ENCODE measurements at places on chromosomes 2 and 18.

DNA sequence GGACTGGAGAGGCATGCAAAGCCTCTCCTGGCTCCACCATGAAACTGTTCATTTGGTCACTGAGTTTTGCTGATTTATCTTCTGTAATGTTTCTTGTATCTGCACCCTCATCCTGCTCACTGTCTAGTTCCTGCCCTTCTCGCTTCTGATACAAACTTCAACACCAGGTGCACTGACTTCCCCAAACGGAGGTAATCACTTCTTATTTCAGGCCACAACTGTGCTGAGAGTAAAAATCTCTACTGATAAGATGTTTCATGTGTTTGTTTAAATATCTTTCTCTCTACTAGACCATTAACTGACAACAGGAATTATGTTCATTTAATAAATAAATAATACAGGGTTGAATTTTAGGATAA lies 10.9 kb upstream of the NT5C1B start:
- no peak for DNase-seq

DNA sequence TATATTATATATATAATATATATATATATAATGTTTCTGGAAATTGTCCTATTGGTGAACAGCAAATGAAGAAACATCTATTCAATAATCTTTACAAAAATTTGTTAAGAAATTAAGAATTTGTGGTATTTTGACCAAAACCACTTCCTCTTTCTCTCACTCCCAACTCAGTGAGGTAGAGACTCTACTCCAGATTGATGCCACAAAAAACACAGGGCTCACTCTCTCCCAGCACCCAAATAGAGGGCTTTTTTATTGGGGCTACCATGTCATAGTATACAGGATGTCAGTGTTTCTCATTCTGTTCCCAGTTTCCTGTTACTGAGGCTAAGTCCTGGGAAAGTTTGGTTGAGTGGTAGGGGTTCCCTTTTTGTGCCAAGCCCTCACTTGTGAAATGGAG lies 1155.4 kb downstream of the BCL11A start:
- DNase-seq: no peak

DNA sequence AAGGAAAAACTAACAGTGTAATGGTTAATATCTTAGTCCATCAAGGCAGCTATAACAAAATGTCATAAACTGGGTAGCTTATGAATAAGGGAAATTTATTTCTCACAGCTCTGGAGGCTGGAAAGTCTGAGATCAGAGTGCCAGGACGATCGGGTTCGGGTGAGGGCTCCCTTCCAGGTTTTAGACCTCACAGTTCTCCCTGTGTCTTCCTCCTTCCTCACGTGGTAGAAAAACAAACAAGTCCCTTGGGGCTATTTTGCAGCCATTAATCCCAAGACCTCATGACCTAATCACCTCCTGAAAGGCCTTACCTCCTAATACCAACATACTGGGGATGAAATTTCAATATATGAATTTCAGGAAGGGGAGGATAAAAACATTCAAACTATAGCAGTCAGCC lies 455.9 kb downstream of the CNTNAP5 start:
- no peak for DNase-seq

- no peak for DNase-seq
These were observed 39.0 kb upstream of the SNED1 start for GRCh38 chr2:240959214-240959940.

DNA sequence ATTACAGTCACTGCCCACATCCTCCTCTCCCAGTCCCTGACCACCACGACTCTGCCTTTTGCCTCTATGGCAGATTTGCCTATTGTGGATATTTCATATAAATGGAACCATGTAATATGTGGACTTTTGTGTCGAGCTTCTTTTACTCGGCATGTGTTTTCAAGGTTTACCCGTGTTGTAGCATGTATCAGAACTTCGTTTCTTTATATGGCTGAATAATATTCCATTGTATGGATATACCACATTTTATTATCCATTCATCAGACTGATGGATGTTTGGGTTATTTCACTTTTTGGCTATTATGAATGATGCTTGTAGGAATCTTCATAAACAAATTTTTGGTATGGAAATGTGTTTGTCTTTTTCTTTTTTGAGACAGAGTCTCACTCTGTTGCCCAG lies 24.2 kb upstream of the E2F6 start:
- DNase-seq: no peak

DNA sequence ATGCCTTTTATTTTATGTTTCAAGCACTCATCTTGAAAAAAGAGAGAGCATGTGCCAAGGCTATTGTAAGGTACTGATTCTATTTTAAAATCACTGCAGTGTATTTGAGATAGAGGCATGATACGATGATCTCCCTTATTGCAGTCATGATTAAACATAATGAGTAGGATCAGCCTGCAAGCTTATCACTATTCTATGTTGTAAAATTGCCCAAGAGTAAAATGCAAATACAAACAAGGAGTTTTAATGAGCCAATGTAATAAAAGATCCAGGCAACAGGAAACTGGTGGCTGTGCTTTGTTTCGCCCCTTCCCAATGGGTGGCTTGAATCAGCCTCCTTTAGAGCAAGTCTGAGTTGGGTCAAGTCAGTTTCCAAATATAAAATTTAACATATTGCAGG lies 116.4 kb upstream of the RBMS1 start:
- DNase-seq: no peak

GRCh38 chr2:134576478-134576877 lies 142.3 kb downstream of the TMEM163 start:
- DNase-seq: no peak

- DNase-seq: no peak
These were observed 35.1 kb downstream of the VPS54 start for GRCh38 chr2:63983986-63984605.

DNA sequence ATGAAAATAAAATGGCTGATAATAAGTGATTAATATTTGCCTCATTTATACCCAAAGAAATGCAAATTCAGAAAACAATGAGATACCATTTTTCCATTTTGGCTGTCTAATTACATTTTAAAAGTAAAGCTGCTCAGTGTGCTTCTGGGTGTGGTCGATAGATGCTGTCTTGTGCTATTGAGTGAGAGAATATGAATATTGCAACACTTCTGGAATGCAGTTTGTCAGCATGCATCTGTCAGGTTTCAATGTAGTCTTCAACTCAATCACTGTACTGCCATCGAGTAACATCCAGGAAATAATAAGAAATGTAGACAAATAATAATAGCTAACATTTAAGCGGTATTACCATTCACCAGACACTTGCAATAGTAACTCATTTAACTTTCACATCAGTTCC lies 3.9 kb downstream of the IL18R1 start:
- no peak for DNase-seq

DNA sequence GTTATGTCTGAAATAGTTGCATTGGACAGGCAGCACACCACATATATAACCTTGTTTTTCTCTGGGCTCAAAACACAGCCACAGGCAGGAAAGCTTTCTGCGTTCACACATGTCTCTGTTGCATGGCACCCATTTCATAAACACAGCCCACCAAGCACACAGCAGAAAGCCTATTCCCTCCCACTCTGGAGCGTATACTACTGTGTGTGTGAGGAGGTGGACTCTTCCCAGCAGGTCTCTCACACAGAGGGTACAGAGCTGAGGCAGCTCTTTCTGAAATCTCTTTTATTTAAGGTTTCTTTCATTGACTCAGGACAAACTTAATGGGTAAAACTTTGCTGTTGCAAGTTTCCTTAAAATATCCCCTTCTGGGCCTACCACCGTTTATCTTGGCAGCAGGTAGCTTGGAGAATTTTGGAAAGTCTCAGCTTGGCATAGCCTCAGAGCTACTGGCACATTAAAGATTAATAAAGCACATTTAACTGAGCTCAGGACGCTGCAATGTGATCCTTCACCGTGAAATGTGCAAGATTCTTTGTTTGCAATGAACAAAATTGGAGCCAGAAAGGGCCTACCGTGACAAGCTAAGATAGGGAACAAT lies 105.1 kb upstream of the NCKAP5 start:
- DNase-seq: no peak

- DNase-seq: no peak
These were observed 995 bp downstream of the TMEM127 start for GRCh38 chr2:96264656-96265348.

- DNase-seq: no peak
These were observed 118.7 kb downstream of the KCTD1 start for GRCh38 chr18:26429535-26430226.

GRCh38 chr2:197324801-197325200 lies 14.2 kb upstream of the ANKRD44 start:
- no peak for DNase-seq

DNA sequence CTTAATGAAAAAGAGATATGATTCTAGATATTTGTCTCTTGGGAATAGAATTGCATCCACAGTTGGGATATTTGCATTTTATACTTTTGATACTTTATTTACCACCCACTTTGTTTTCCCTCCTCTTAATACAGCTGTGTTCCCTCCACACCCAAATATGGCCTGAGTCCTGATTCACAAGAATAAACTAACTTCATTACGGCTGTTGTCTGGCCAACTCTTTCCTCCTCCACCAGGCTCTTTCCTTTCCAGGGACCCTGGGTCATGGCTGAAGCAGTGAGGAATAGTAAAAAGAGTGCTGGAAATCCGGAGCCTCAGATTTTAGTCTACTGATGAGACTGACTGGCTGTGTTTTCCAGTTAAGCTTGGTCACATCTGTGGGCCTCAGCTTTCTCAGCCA lies 48.4 kb upstream of the STAM2 start:
- DNase-seq: no peak

GRCh38 chr18:48872234-48873145 lies 78.3 kb downstream of the SMAD7 start:
- no peak for DNase-seq

DNA sequence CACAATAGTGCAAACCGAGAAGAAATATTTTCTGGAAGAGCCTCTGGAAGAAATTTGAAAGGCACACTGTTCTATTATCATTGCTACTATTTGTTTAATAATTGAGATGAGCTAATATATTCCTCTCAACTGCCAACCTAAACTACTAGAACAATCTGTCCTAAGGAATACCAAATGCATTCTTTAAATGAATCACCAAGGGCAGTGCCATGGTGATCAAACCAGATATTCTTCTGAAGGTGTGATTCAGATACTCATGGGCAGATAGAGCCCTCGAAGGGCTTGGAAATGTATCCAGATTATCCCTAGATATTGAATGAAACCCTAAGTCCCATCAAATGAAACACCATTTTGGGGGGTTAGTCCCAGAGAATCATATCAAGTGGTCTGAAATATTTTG lies 76.6 kb downstream of the FIGN start:
- DNase-seq: no peak

- no peak for DNase-seq
These were observed 159.6 kb downstream of the BAZ2B start for GRCh38 chr2:159456500-159457426.

DNA sequence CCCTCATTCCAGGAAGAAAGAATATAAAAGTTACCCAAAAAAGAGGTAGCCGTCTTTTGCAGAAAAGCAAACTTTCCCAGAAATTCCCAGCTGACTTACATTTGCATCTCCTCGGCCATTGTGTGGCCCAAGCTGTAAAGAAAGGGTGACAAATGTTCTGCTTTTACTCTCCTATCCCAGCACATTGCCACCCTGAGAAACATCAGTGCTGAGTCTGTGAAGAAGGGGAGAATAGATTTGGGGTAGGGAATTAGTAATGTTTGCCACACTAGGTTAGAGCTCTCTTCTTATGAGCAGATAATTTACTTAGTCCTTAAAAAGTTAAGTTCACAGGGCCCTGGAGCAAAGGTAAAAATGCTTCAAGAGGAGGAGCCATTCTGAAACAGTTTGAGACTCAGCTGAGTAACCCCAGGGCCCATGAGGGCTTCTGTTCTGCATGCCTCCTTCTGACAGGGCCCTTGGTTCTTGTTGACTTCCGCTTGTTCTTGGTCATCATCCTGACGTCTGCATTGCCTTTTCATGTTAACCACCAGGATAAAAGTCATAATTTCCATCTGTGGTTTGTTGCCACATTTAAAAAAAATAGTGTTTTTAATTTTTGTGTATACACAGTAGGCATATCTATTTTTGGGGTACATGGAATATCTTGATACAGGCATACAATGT lies 550.7 kb downstream of the RNF144A start:
- no peak for DNase-seq

- DNase-seq: no peak
These were observed 398.4 kb upstream of the CWC22 start for GRCh38 chr2:180405520-180405919.

DNA sequence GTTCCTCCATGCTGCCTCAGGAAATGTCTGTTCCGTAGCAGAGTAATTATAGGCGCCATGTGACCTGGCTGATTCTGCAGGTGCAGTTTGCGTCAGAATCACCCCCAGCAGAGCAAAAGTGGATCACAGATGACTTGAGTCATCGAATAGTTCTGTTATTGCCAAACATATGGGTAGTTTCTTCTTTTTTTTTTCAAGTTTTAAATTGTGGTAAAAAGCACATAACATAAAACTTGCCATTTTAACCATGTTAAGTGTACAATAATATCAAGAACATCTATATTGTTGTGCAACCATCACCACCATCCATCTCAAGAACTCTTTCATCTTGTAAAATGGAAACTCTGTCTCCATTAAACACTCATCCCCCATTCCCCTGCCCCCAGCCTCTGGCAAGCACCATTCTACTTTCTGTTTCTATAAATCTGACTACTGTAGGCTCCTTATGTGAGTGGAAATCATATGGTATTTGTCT lies 177.7 kb upstream of the TWIST2 start:
- DNase-seq: no peak
